Brain microvascular endothelial cell (primary cell): ENCODE measurements at places on chromosomes 12 and 14.
A peak's percentile ranks its signal among the peaks of the same experiment; 100 is the strongest.

DNA sequence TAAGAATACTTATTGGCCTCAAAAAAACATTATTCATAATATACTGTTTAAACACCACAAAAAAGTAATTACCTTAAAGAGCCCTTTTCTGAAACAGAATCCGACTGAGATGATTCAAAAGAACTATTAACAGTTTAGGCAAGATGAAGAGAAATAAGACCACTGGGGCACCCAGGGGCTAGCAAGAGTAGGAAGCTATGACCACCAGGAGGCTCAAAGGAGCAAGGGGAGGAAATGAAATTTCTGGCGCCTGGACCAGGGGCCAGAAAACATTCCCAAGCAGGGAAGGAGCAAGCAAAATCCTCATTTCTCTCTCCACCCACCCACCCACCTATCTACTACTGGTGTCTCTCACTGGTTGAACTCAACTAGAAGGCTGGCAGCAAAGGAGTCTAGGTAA lies 6.3 kb upstream of the DCAF4 start:
- no peak for DNase-seq

DNA sequence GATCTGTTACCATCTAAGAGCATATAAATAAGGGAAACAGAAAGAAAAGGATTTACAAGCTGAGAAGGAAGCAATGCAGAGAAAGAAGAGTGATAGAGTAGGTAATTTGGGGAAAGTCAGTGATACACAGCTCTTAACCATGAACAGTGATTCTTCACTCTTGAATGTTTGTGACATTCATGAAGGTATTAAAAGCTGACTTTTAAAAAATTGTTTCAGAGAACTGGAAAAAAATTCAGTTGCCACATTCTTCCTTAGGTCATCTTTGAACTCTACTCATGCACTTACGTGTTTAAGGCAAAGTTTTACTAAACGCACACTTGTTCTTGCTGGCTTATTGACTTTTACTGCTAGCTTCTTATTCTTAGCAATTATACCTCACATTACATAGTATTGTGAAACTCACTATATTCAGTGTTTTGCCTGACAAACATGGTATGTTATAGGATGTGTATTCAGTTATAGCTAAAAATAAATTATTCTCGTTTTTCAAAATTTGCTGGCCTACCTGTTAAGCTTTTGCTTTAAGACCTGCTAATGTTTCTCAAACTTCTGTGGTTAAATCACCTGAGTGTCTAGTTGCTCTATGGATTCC lies 10.9 kb downstream of the HIF1A start:
- no peak for DNase-seq

- DNase-seq: peak; percentile 30
Measured at GRCh38 chr12:106138633-106139421, at the start of gene NUAK1. Gene NUAK1 (minus strand): TSS chr12:106138954. CDS start chr12:106138653, 301 bp downstream.

- DNase-seq: no peak
Measured at GRCh38 chr12:24966951-24967564, 18.2 kb upstream of the BCAT1 start.

GRCh38 chr12:4615667-4616066 lies 33.2 kb downstream of the AKAP3 start:
- no peak for DNase-seq

GRCh38 chr12:8561011-8561410 lies 20.3 kb upstream of the CLEC4E start:
- no peak for DNase-seq

- DNase-seq: no peak
Measured at GRCh38 chr12:70196811-70197281, 46.4 kb upstream of the CNOT2 start.

DNA sequence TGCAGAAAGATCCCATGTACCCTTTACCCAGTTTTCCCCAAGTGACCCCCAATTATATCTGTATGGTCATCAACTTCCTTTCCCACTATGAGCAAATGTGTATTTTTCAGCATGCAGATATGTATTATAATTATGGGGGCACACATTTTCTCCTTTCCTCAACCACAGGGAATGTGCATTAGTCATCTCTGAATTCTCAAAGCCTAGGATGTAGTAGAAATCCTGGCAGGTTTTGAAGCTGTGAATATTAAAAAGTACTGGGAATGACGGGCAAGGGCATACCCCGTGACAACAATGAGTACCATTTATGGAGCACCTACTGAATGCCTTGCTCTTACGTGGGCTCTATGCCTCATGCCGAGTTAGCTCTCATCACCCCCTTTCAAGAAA lies 71.5 kb downstream of the VWF start:
- DNase-seq: peak; percentile 40
